ENCODE measurements at places on chromosomes 4 and X.

DNA sequence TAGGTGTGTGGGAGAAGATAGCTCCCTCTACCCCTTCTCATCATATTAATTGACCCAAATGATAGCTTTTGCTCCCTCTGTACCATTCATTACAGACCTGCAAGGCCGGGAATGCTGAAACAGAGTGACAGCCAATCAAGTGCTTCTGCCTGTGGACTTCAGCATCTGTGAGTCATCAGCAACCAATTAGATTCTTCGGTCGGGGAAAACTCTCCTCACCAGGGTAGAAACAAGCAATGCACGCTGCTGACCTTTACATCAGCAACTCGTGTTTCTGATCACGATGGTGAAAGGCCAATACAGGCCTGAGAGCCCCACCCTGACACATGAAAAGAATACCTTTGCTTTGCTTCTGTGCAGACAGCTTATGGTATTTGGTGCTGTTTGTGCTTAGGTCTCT lies 347.2 kb upstream of the DDX53 start:
- DNase-seq, result peak; percentile 82

DNA sequence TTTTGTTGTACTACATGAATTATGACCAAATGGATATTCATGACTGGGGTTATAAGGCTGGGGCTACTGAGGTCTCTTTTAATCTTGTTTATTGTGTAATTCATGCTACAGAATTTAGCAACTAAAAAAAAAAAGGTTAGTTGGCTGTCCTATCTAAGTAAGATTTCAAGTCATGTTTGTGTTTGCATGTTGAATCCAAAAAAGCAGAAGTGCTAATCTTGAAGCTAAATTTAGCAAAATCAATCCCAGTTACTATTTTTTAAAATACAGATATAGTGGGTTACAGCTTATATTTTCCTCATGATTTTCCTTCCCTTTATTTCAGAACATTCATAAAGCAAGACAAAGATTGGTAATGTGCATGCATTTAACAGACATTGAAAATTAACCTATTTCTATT lies 19.4 kb downstream of the MTMR1 start:
- no peak for DNase-seq

DNA sequence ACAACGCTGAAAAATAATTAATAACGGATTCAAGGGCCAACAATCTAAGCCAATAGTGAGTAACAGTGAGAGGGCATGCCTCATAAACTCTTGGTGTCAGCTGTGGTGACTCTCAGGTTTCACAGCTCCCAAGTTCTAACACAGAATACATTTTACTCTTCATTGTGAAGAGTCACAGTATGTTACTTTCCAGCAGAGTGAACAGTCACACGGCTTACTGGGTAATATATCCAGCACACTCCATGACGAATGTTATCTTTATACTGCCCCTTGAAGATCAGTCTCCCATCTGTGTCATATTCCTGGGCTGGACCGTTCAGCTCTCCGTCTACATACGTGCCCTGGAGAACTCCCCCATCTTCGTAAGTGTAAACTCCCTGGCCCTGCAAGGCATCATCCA lies 23.1 kb downstream of the SETD7 start:
- no peak for DNase-seq

- no peak for DNase-seq
Measured at GRCh38 chrX:23883737-23884354, 23.9 kb downstream of the APOO start.

- no peak for DNase-seq
Measured at GRCh38 chr4:13546142-13546940, 2.0 kb upstream of the NKX3-2 start.

DNA sequence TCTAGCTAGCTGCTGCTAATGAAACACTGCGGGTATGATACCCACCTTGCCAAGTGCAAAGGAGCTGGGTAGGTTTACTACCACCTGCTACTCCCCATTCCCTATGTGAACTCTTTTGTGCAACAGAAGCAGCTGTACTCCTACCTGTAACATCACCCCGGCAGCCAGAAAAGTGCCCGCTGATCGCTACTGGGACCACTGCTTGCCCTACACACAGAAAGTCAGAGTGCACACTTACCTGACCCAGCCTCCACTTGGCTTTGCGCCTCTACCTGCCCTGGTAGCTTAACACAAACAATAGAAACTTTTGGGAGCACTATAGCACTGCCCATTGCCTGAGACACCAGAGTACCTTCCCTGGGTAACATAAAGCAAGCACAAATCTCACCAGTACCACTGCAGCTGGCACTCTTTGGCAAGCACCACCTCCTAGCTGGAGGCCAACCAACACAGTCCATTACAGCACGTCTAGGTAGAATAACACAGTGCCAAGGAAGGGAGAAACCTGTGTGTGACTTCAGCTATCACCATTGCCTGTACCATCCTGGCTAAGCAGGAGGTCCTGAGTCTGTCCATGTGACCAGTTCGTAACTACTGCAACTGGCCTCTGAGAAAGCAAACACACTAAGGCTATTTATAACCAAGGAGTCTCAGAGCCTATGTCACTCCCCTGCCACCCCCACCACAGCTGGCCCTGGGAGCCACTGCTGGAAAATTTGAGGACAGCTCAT lies 80.1 kb downstream of the CENPC start:
- DNase-seq, result no peak

- DNase-seq, result no peak
Measured at GRCh38 chr4:121709766-121710405, 13.1 kb upstream of the ANXA5 start.

DNA sequence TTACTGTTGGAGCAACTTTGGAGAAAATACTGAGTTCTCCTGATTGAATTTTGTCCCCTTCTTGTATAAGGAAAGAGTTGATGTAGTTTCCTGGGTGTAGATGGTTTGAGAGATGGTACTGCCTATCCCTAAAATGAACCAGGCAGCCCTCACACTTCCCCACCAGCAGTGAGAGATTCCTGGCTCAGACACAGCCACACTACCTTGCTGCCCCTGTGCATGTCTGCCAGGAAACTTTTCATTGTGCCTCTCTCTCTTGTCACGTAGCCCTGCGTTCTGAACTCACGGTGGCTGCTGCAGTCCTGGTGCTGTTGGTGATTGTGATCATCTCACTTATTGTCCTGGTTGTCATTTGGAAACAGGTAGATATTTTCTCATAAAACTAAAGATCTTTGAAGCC lies 45.2 kb downstream of the PDGFRA start:
- DNase-seq, result no peak

DNA sequence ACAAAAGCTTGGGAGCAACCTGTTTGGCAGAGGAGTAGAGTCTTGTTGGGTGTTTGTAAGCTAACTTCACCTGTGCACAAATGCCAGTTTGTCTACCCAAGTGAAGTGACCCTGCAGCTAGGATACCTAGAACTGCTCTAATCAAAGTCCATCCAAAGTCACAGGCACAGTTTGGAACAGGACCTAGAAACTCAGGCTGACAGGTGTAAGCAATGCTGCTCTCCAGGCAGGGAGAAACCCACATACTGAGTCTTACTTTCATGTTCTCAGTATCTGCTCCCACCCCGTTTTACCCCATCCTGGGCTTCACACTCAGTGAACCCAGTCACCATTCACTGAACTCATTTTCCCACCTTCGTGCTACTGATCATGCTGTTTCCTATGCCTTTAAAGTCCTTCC lies 40.3 kb downstream of the MAML3 start:
- DNase-seq, result no peak

DNA sequence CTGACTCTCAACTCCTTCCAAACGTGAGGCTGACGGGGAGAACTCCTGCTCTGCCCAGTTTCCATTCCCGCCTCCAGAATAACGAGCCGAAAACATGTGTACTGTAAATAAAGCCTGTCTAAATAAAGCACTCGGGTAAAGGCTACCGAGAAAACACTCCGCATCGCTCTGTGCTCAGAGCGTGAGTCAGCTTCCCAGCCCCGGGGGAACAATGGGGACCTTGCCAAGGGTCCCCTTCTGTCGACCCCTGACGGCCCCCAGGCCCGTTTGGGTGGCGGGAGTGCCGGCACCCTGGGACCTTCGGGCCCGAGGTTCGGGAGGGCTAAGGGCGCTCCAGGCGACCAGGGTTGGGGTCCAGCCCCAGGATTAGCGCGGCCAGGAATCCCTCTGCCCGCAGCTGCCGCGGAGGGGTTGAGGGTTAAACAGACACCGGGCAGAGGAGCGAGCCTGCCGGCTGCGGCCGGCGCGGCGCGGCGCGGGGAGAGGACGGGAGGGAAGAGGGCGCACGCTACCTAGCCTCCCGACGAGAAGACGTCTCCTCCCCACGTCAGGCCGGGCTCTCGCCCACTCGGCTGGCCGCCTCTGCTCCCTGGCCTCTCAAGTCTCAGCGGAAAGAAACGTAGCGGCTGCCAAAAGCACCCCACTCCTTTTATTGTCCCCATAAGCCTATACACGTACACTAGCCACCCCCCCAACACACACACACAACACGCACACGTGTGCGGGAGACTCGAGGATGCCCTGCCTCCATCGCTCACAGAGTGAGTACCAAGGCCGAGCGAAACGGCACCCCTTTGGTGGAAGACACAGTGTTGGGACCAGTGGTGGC lies 85.5 kb downstream of the BCOR start:
- DNase-seq, result no peak

- DNase-seq, result no peak
Measured at GRCh38 chr4:53951414-53951813, 113.0 kb downstream of the CHIC2 start.

- no peak for DNase-seq
Measured at GRCh38 chr4:113540859-113541258, 220.7 kb downstream of the CAMK2D start.

DNA sequence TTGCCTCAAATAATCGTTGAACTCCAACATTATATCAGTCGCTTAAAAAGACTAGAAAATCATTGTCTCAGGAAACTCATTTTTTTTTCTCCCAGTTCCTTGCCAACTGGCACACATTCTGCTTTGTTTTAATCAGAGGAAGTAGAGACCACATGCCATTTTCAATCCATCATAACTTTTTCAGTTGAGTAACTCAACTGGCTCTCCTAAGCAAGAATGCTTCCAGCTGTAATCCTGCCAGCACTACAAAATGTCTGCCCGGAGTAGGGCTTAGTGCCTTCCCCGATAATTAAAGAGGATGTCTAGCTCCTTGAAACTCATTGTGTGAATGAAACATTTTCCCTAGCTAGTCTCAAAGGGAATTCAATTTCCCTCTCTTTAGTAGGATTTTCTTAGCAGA lies 33.0 kb downstream of the FREM3 start:
- DNase-seq, result peak; percentile 34

DNA sequence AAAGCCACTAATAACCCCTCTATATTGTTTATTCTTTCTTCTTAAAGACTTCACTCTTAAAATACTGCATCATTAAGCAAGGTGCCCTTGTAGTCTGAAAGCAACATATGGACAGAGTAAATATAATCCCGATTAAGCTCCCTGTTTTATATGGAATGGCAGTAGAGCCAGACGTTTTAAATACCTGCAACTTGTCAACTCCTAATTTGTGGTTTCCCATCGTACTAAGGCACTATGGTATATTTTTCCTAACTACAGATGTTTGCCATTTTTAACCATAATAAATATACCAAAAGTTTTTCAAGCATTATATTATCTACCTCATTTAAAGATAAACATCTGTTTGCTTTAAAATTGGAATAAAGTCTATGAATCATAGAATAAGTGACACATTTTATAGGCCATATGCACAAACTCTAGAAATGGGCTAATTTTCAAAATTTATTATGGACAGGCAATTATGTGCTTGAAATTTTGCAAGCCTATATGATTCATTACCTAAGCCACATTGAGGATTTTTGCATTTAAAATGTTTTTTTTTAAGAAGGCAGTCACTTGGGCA lies 194.6 kb downstream of the FRMPD4 start:
- no peak for DNase-seq

- no peak for DNase-seq
Measured at GRCh38 chr4:146108756-146109155, 66.8 kb upstream of the LSM6 start.

DNA sequence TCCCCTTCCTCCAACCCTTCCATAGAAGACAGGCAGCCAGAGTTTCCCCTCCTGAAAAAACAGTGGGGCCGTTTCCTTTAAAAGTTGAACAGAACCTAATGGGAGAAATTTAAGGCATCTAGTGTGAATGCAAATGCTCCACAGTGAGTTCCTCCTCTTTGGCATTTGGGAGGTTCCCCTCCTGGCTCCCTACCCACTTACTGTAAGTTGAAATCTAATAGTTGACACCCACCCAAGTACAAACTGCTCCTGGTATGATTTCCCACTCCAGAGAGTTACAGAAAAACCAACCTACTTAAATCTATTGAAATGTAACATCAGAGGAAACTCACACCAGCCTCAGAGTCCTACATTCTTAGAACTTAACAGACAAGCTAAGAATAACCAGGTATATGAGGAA lies 17.6 kb downstream of the ENPEP start:
- DNase-seq, result no peak

DNA sequence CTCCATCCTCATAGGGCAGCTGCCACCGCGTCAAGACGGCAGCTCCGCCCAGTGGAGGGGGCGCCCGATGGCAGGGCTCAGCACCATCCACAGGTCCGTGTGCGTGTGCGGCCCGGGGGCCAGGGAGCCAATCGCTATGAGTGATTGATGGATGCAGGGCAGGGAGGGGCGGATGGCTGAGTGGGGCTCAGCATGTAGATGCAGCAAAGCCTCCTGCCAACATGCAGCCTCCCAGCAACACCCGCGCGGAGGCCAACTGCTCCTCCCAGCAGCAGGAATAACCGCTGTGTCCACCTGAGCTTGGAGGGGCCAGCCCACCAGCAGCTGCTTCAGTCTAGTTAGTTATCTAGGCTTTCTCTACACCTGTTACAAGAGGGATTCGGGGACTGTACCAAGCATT lies 77.4 kb downstream of the MTMR1 start:
- no peak for DNase-seq

GRCh38 chr4:126583509-126583908 lies 1049.2 kb upstream of the INTU start:
- DNase-seq, result no peak

DNA sequence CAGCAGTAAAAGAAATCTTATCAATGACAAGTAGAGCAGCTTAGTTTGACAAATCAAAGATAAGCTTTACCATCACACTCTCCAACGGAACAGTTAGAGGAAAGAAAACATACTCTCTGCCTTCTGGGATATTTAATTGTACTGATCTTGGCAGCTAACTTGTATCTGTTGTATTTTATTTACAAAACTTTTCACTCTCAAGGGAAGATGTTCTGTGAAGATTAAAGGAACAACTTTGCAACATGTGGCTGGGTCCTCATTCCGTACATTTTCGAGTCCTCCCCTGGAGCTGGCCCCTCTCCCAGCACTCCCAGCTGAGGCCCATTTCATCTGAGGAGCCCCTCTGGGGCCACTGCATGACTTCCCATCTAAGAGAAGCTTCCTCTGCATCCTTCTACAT lies 74.4 kb downstream of the RPS3A start:
- DNase-seq, result no peak

Data from foreskin melanocyte (primary cell).